ENCODE measurements at places on chromosomes 13 and 19.

GRCh38 chr13:61654481-61654880, 238.8 kb upstream of the PCDH20 start:
- no peak for DNase-seq

- DNase-seq: no peak
Measured at GRCh38 chr19:15293781-15294491, 38.4 kb downstream of the BRD4 start.

- no peak for DNase-seq
Measured at GRCh38 chr13:95360464-95361097, 59.3 kb upstream of the ABCC4 start.

GRCh38 chr19:42066075-42066754, 3.8 kb downstream of the GRIK5 start:
- DNase-seq: no peak

All from thyroid gland (tissue), 4 donors.